ENCODE measurements at places on chromosomes 5 and 9. TPM values are rescaled to one million over a fixed set of nuclear protein-coding genes. Genes with fewer than 3 reads are reported as not detected.

DNA sequence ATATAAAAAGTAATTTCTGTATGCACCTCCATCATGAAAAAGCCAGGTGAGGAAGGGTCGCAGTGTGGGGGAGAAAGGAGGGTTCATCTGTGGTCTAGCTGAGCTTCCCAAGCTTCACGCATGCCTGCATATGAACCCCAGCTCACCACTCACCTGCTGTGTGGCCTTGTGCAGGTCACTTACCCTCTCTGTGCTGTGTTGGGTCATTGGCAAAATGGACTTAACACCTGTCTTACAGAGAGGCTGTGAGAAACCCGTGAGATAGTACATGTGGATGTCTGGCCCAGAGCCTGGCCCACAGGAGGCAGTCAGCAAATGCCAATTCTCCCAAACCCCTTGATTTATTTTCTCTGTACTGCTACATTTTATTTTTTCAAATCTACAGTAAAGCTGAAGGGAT, 88.9 kb downstream of the GABBR2 start:
- DNase-seq: no peak

GRCh38 chr5:125549322-125549911, 803.0 kb upstream of the ZNF608 start:
- no peak for DNase-seq

DNA sequence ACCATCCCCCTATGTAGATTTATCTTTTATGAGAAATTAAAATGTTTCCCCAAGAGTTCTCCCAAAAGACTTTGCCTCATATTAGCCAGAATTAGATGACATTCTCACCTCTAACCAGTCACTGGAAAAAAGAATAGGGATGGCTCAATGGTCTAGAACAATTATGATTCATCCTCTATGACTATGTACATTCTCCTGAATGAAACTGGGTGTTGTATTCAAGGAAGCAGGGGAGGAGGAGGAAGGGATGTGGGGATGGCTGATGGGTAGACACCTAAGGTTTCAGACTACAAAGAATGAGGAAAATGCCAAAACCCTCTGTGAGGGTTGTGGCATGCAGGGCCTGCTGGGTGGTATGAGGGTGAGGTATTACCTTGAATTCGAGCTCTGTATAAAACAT, 49.5 kb upstream of the BRINP1 start:
- no peak for DNase-seq

The NIM1K gene
- total RNA-seq: 0.22 TPM

The SLC34A1 gene
- total RNA-seq: not detected

GRCh38 chr9:135186248-135187164, 99.0 kb downstream of the OLFM1 start:
- DNase-seq: no peak

The PHF2 gene
- 38.5 TPM for total RNA-seq

- no peak for DNase-seq
Measured at GRCh38 chr5:129141078-129141477, 46.5 kb downstream of the ISOC1 start.

DNA sequence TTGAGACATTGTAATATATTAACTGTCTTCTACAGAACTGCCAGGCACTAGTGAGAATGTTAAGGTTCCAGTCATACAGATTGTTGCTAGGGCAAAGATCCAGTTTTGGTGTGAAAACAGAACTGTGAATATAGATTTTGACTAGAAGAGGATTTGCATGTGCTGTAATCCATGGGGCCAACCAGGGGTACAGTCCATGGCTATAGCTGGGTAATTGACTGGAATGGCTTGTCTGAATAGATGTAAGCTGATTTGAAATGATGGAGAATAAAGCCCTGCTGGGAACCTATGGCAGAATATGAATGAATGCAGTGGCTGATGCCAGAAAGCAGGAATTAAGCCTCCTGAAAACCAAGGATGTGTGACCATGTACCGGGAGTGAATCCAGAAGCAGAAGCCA, 748.5 kb upstream of the CDH10 start:
- no peak for DNase-seq

GRCh38 chr5:77892061-77893010, 116.2 kb upstream of the TBCA start:
- no peak for DNase-seq

DNA sequence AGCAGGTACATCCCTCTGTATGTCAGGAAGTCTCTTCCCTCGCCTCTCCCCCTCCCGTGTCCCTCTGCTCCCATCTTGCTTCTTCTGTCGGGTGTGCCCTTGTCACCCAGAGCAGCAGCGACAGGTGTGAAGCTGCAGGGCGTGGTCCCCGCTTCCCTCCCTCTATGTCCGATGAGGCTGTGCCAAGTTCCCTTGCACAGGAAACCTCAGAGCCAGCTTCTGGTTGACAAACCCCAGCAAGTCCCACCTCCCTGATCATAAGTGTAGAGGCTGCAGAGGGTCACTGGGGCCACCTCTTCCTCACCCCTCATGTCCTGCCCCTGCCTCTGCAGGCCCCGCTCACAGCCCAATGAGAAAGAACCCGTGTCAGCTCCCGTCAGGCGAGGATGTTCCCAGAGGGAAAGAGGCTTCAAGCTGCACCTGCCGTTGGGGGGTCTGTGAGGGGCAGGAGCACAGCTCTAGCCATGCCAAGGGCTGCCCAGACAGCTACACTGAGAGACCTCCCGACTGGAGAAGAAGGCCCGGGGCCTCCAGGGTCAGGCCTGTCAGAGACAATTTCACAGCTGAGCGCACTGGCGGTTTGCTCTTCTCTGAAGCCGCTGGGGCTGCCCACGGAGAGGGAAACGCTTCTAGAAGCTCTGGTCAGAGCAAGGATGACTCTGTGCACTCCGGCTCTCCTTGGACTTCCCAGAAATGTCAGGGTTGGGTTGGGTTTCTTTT, 73.3 kb downstream of the AK8 start:
- DNase-seq: no peak

The SLU7 gene
- total RNA-seq: 36.9 TPM

The WNT8A gene
- not detected for total RNA-seq

The PLPP7 gene
- total RNA-seq: 0.60 TPM

The PCDHGB6 gene
- total RNA-seq: 75.7 TPM

- no peak for DNase-seq
Measured at GRCh38 chr5:83475391-83475863, 3.9 kb downstream of the VCAN start.

The PCDHB13 gene
- total RNA-seq: 7.8 TPM

DNA sequence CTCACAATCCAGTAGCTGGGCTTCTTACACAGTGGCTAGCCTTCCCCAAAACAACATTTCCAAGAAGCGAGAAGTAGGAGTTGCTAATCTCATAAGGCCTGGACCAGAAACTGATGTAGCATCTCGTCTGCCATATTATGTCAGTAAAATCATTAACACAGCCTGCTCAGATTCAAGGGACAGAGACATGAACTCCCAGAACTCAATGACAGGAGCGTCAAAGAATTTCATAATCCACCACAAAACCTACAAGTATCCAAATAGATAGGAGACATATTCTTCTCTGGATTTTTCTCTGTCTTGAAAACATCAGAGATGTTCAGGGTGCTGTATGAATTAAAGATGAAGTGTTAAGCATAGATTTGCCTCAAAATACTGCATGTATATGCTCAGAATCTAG, 457.6 kb upstream of the ACTBL2 start:
- DNase-seq: no peak

- DNase-seq: no peak
Measured at GRCh38 chr5:128462330-128462729, 75.7 kb downstream of the FBN2 start.

GRCh38 chr5:127723571-127723970, 20.4 kb downstream of the CCDC192 start:
- DNase-seq: no peak

The NEURL1B gene
- 11.7 TPM for total RNA-seq

DNA sequence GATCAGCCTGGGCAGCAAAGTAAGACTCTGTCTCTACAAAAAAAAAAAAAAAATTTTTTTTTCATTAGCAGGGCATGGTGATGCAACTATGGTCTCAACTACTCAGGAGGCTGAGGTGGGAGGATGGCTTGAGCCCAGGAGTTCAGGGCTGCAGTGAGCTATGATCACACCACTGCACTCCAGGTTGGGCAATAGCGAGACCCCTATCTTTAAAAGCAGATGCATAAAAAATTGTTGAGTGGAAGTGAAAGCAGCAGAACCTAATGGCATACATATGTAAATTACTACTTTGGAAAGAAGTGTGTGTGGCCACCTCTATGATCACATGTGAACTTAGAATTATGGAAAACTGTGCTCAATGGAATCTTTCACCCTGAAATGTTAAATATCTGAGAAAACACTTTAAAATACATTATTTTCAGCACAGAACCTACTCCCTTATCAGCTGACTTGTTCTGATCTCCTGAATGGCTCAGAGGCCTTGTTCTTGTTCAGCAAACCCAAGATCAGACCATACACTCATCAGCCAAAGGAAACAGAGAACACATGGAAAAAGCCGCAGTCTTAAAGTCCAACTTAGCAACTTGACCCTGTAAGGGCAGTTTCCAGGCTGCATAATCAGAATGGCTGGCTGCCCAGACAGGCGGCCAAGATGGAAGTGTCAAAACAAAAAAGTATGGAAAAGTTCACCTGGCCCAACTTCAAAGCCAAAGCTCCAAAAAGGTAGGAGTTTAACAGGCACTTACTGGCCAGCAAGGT, 56.5 kb downstream of the SIL1 start:
- DNase-seq: no peak

- no peak for DNase-seq
Measured at GRCh38 chr5:154783774-154784460, 28.7 kb downstream of the LARP1 start.

DNA sequence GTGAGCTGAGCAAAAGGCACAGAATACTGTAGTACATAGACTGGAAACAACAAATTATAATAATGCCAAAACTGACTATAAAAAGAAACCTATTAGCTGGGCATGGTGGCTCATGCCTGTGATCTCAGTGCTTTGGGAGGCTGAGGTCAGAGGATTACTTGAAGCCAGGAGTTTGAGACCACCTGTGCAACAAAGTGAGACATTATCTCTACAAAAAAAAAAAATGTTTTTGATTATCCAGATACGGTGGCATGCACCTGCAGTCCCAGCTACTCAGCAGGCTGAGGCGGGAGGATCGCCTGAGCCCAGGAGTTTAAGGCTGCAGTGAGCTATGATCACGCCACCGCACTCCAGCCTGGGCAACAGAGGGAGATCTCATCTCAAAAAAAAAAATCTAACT, 175.9 kb downstream of the TTC39B start:
- DNase-seq: no peak

DNA sequence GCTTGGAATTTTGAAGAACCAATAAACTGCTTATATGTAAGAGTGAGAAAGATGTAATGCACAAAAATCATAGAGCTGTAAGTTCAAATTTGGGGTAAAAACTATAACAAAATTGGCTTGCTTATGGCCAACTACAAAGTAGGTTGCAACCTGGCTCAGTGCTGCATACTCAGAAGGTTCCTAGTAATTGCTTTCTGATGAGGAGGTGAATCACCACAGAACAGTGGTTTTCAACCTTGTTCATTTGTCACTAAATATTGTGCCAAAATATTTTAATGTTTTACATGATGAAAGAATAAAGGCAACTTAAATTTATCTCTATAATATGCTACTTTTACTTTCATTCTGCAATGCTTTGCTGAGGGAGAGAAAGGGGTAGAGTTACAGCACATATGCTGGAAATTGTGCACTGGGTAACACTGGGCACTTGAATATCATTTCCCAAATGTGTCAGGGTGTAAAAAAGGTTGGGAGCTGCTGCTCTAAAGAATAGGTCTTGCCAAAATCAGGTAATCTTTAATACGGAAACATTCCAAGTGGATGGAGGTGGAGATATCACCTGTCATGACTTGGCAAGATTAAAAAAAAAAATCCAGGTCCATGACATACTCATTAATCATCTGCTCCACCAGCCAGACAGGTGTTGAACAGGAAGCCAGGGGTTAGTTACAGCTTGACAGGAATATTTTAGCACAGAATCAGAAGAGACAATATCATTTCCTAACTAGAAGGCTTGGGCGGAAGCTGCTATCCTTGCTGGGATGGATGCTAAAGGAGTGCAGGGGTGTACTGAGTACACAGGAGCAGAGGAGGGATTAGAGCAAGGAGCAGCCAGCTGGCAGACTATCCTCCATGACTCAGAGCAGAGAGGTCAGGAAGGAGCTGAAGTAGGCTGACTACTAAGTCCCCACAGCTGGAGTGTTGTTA, 34.6 kb upstream of the CCL21 start:
- no peak for DNase-seq

DNA sequence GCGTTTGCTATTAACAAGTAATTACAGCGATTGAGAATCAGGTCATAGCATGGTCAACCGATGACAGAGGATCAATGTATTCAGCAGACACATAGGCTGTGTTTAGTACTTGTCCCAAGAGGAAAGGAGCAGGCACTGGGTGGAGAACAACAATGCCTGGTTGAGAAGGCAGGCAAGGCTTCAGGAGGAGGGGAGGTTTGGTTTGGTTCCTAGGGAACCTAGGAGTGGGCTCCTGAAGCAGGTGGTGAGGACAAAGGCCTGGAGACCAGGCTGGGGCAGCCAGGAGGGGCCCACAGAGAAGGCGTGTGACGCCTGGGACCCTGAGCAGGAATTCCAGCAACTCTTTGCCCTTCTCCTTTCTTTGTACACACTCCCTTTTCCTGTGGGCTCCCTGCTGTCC, 195.6 kb downstream of the SPOCK1 start:
- no peak for DNase-seq

GRCh38 chr5:160231783-160232342, 2.6 kb downstream of the FABP6 start:
- DNase-seq: no peak

GRCh38 chr9:71791875-71792274, 23.6 kb upstream of the CEMIP2 start:
- no peak for DNase-seq

DNA sequence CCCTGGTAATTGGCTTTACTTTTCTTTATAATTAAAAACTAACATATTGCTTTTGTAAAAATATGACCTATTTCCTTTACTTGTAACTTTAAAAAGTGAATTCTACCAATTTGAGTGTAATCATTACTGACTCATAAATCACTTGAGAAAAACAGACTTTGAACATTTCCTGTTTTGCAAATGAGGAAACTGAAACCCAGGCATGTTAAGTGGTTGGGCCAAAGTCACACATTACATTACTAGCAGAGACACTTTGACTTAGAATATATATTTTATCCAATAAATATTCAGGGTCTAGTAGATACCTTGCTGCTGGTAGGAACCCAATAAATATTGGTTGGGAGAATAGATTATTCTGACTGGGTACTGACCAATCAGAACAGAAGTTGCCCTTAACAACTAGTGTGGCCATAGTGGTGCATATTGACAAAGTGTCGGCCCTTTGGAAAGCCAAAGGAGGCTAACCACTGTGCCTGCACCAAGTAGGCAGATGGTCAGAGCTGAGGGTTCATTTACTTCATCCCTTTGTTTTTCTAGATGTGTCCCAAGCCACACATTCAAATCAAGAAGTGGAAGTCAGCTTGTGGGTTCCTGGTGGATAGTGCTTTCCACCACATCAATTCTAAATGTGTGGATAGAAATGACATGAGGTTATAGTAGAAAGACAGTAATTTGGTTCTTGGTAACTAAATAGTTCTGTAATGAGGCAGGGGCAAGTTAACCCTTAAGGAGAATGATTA, 365.1 kb upstream of the RIOK2 start:
- DNase-seq: no peak

- no peak for DNase-seq
Measured at GRCh38 chr9:129073404-129073803, 7.5 kb upstream of the DOLPP1 start.

The TAS2R1 gene
- not detected for total RNA-seq

The SLC46A2 gene
- not detected for total RNA-seq
